Stimulated activated CD4-positive, alpha-beta T cell treated with anti-CD3 and anti-CD28 coated beads, Interleukin-4, amount 100 ng/mL, for 48 hours (primary cell): ENCODE measurements at places on chromosomes 16 and 17.

GRCh38 chr17:75570772-75571171 is 16.8 kb upstream of the MYO15B start:
- DNase-seq: no peak

- no peak for DNase-seq
Observed at GRCh38 chr17:71071041-71071440, 901.7 kb downstream of the KCNJ2 start.

DNA sequence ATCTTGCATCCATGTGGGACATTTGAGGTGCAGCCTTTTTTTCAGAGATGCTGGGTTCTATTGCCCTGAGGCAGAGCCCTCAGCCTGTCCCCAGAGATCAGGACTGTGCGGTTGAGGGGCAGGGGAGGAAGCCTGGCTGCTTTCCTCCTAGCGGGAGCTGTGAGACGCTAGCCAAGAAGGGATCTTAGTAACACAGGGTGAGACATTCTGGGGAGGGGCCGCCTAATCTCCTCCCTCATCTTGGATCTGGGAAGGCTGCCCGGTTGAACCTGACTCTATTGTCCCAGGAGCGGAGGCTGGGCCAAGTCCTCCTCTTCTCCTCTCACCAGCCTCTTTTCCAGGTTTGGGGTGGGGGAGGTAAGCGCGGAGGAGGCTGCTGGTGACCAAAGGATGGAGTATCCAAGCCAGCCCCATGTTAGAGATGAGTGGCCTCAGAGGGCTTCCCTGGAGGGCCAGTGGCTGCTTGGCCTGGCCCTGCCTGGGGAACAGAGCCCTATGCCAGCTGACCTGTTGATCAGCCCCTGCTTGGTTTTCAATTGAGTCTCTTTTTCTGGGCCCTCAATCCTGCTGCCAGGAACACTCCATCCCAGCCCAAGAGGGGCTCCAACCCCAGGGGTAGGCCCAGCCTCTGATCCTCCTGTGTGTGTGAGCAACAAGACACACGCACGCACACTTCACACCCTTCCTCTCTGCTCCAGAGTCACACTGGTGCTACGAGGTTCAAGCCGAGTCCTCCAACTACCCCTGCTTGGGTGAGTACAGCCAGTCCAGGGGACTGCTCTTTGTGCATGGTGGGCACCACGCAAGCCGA is 5.0 kb downstream of the CA4 start:
- no peak for DNase-seq

- DNase-seq: no peak
Observed at GRCh38 chr17:45940293-45940692, 45.9 kb downstream of the MAPT start.
